ENCODE measurements at places on chromosomes 7 and 10.

DNA sequence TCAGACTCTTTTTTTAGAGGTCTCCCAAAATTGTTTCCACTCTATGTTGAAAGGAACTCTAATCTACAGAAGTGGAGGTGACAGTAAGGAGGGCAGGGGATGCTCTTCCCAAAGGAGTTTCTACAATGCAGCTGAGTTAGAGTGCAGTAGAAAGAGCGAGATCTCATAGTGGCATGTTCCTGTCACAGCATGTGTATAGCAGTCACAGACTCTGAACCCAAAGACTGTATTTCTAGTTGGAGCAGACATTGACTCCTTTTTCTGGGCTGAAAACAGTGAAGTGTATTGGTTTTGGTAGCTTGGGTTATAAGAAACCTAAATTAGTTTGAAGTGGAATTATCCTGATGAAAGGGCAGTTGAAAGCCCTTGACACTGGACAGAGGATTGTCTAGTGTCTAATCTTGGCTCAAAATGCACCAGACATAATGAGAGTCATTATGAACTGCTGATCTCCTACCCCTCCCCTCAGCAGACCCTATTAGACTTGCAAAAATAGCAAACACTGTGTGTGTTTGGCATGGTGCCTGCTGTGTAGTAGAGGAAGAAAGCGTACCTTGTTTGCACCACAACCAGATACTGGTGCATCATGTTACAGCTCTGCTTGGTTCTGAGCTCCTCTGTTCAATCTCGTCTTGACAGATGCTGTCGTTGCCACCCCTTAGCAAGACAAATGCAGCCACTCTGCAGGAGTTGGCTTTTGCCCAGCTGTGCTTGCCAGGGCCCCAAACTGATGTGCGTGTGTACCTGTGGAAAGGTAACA, 336.0 kb downstream of the AUTS2 start:
- DNase-seq, result peak; percentile 17

GRCh38 chr10:22912763-22913384, 15.0 kb upstream of the ARMC3 start:
- no peak for DNase-seq

DNA sequence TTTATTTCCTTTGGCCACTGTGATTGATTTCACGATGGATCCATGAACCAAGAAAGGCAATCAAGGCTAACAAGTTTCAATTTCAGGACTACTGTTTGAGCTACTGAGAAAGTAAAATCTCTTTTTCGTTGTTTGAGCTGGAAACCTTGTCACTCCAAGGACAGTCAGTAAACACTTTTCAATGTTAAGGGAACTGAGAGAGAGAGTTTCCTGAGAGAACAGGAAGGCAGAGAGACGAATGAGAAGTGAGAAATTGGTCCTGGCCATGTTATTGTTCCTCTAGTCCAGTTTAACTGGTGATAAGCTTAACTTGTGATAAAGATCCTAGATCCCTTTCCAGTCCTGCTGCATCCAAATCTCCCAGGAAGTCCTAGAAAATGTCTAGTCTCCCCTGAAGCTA, 909 bp upstream of the AKR1D1 start:
- DNase-seq, result no peak

- DNase-seq, result no peak
Observed at GRCh38 chr7:6630007-6630849, 6.9 kb upstream of the ZNF316 start.

GRCh38 chr7:41116817-41117216, 586.1 kb downstream of the INHBA start:
- DNase-seq, result no peak

DNA sequence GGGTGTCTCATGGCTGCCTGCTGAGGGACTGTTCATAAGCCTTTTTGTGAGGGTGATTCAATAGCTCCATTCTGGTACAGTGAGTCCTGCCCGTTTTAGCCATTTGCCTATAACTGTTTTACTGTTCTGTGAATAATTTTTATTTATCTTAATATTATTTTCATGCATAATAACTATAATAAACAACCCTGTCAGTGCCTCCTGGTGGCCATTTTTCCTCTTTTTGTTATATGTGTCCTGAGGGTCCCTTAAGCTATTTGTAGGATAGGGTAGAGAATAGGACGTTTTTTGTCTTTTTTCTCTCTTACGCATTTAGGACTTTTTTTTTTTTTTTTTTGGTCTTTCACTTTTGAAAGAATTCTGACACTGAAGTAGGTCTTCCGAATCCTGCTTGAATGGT, 2.9 kb downstream of the C1QL3 start:
- no peak for DNase-seq

DNA sequence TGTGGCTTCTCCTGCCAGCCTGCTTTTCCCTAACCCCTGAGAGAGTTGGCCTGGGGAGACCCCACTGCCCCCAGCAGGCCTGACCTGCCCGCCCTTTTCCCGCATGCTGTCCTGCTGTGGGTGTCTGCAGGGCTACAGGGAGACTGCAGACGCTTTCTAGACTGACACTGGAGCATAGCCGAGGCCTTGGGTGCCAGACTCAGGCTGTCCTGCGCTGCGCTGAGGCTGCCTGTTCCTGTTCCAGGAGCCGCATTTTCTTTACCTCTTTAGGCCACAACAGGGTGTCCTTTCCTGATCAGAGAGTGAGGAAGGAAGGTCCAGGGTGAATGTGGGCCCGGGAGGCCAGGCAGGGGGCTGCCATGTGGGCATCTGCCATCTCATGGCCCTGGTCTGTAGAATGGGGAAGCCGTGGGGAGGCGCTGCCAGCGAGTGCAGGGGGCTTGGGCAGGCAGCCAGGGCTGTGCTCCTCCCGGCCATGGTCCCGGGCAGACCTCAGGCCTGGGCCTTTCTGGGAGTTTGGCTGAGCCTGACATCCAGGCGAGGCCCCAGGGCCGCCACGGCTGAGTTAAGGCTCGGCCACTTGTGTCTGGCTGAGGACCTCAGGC, 3.6 kb downstream of the PWWP2B start:
- DNase-seq, result no peak

- no peak for DNase-seq
Observed at GRCh38 chr7:96400518-96400917, 78.6 kb upstream of the SLC25A13 start.

- no peak for DNase-seq
Observed at GRCh38 chr10:12042409-12042796, 206 bp downstream of the UPF2 start.

GRCh38 chr7:2440608-2441245, 35.5 kb downstream of the GRIFIN start:
- no peak for DNase-seq

GRCh38 chr7:131897790-131898165, 341.4 kb upstream of the PODXL start:
- no peak for DNase-seq

GRCh38 chr7:144527051-144527471, 123.6 kb upstream of the NOBOX start:
- DNase-seq, result no peak

- no peak for DNase-seq
Observed at GRCh38 chr10:36759141-36759805, 366.1 kb upstream of the ANKRD30A start.

- no peak for DNase-seq
Observed at GRCh38 chr7:1669954-1670893, at the start of gene ELFN1. Gene ELFN1, plus strand, starts transcription at chr7:1670277. Its CDS starts 74,320 bp downstream, at chr7:1744597.

- no peak for DNase-seq
Observed at GRCh38 chr10:128025951-128026350, 100.3 kb downstream of the MKI67 start.

DNA sequence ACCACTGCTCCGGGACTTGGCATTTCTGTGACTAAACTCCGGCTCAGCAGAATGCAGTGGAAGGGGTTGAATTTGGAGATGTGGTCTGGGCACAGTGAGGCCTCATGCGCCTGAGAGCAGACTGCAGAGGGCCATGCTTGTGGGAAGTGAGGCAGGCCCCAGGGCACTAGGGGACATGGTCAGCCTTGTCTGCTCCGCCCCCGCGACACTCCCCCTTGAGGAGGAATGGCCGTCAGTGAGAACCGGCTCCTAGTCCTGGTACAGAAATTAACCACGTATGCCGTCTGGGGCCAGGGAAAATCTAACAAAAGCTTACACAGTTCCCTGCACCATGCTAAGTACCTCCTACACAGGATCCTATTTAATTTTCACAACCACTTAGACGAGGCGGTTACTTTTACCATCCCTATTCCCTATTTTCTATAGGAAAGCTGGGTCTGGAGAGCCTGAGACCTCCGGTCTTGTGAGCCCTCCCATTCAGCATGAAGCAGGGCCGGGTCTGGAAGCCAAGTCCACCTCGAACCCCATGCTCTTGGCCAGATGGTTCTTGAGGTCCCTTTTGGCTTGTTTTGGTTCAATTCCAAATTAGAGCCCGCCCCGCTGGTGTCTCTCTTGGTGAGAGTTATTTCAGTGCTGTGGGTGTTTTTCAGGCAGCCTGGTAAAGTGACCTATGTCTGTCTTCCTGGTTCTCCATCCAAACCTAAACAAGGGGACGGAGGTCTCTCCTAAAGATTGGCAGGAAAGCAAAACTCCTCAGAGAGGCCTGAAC, 87.7 kb upstream of the PITRM1 start:
- no peak for DNase-seq

- DNase-seq, result peak; percentile 48
Observed at GRCh38 chr10:30219971-30220751, 128.9 kb downstream of the MTPAP start.
